Amygdala (tissue), 56 donors: ENCODE measurements at places on chromosomes 5 and 9.
A peak's percentile ranks its signal among the peaks of the same experiment; 100 is the strongest.

- DNase-seq = no peak
These were observed 367.2 kb downstream of the MLLT3 start for GRCh38 chr9:20255052-20255451.

- DNase-seq = no peak
These were observed 208.7 kb upstream of the RAI14 start for GRCh38 chr5:34447424-34447823.

DNA sequence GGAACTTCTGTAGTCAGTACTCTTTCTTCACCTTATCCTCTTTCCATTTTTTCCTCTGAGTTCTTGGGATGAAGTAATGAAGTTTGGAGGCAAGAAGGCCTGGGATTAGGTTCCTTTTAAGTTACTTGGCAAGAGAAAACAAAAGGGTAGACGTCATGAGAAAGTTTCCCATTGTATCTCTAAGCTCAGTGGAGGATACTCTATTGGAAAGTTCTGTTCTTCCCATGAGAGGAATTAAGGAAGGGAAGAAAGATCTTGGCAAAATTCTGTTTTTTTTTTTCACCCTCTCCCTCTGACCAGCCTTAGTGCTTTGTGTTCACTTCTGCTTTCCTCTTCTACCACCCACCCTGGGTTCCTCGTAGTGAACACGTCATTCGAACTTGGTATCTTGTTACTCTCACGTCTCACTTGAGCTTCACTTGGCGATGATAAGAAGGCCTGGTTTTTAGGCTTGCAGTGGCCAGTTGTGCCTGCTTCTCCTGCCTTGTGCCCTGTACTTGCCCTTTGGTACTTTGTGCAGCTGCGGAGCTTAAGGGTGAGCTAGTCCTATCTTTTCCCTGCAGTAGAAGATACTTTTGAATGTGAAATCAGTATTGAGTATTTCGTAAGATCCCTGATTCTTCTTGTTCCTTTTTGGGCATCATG lies 67.0 kb downstream of the ARHGAP26 start:
- DNase-seq = peak; percentile 8

DNA sequence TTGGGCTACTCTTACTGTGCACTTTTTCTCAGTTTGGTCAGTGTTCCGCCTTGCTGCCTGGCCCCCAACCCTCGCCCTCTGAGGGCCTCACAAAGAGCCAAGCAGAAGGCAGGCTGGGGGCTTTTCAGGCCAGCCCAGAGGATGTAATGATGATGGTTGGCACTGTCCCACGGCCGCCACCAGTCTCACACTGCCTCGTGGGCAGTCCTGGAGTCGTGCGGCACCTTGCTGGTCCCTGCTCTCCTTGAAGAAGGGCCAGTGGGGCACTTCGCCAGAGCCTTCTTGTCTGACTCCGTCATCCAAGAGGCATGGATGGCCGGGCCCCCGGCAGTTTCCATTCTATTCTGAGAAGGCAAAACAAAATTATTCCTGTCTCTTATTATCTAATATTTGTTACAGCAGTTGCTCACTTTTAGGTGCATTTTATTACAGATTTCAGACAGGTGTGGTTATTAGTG lies 21.0 kb downstream of the TENT4A start:
- no peak for DNase-seq

DNA sequence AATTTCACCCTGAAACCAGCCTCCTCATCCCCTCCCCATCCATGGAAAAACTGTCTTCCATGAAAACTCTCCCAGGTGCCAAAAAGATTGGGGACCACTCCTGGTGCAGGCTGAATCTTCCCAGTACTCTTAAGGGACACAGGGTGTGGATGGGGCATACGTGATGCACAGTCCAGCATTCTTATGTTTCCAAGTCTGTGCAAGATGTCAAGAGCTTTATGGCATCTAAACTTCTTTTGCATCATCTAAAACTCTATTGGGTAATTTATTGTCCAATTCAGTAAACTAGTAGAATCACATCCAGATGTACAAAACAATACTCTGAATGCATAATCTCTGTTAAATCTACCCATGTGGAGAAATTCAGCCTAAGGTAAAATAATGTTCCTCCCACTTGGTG lies 9.3 kb upstream of the FGD3 start:
- DNase-seq = no peak

DNA sequence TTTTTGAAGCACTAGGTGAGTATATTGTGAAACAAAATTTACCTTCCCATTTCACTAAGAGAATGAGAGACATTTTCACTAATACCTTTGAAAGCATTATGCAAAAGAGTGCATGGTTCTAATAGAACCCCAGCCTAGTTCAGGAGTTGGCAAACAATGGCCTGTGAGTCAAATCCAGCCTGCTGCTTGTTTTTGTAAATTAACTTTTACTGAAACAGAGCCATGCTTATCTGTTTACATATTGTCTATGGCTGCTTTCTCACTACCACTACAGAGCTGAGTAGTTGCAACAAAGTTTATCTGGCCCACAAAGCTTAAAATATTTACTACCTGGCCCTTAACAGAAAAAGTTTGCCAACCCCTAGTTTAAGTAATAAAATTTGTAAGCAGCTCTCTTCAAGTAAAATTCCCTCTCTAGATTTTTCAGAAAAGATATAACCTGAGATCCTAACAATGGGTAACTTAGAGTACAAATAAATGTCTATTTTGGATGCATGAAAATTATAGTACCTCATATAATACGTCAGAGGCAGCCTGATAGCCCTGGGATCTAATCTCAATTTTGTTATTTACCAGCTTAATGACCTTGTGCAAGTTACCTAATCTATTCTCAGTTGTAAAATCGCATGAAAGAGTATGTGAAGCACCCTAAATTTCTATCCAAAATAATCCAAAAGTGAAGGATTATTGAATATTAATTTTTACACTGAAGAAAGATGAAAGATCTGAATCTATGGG lies 50.7 kb upstream of the ARL15 start:
- DNase-seq = no peak

- peak; percentile 27 for DNase-seq
These were observed 54.1 kb downstream of the DUSP1 start for GRCh38 chr5:172716796-172717313.

GRCh38 chr9:101440714-101441230 lies 5.2 kb upstream of the ALDOB start:
- no peak for DNase-seq

GRCh38 chr5:32143617-32144377 lies 30.3 kb downstream of the GOLPH3 start:
- no peak for DNase-seq

- no peak for DNase-seq
These were observed 1045.2 kb downstream of the CDH12 start for GRCh38 chr5:21807953-21808352.

DNA sequence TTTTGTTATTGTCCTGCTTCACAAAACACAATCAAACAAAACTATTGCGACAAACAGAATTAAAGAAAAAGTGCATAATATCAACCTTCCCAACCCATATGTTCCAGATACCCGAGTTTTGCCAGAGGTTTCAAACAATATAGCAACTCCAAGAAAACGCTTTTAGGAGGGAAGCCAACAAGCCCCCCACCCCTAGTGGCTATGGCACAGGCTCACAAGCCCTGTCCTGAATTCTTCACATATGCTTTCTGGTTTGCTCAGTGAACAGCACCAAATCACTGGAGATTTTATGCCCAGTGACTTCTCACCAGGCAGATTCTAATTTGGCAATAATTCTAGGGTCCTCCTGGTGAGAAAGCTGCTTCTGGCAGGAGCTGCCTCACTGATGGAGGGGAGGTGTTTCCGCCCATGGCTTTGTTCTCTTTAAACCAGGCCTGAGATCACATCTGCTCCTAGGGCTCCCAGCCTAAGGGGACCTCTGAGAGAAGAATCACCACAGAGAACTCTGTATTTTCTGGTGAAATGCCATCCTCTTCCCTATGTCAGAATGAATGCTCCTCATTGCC lies 1982.4 kb downstream of the EFNA5 start:
- DNase-seq = no peak

GRCh38 chr5:44885903-44886302 lies 77.2 kb downstream of the MRPS30 start:
- DNase-seq = no peak

DNA sequence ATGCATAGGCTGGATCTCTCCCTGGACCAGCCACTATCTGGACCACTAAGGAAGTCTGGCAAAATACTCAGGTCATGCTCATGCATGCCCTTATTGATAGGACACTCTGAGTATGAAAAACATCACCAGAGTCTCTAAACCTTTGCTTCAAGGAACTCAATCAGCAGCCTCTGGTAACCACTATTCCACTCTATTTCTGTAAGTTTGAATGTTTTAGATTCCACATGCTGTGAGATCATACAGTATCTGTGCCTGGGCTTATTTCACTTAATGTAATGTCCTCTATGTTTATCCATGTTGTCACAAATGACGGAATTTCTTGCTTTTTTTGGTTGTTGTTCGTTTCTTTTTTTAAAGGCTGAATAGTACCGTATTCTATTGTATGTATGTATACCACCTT lies 68.3 kb downstream of the TARS1 start:
- no peak for DNase-seq

DNA sequence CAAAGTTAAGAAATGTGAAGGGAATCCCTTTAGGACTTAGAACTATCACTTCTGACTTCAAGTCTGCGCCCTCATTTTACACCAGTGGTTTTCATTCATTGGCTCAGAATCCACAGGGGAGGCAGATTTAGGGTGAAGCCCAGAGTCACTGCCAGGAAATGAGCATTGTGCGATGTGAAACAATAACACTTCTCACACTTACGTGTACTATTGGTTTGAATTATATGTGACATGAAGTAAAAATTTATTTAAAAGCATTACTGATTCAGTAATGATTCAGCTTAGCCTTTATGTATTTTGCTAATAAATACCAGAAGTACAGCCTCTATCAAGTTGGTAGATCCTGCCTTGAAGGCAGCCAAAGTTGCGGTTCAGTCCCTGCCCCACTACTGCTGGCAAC lies 98.6 kb downstream of the PAM start:
- no peak for DNase-seq

DNA sequence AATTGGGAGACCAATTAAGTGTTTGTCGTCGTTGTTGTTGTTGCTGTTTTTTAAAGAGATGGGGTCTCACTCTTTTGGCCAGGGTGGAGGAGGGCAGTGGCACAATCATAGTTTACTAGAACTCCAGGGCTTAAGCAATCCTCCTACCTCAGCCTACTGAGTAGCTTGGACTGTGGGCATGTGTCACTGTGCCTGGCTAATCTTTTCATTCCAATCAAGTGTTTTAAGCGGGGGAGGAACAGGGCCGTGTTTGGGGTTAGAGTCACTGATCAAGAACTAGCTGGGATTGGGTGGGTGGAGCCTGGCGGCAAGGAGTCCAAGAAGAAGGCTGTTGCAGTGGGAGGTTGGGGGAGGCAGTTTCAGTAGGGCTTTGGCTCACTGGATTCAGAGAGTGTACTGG lies 13.8 kb downstream of the SNX30 start:
- DNase-seq = no peak

- DNase-seq = no peak
These were observed 25.9 kb downstream of the SRP19 start for GRCh38 chr5:112886975-112887374.

DNA sequence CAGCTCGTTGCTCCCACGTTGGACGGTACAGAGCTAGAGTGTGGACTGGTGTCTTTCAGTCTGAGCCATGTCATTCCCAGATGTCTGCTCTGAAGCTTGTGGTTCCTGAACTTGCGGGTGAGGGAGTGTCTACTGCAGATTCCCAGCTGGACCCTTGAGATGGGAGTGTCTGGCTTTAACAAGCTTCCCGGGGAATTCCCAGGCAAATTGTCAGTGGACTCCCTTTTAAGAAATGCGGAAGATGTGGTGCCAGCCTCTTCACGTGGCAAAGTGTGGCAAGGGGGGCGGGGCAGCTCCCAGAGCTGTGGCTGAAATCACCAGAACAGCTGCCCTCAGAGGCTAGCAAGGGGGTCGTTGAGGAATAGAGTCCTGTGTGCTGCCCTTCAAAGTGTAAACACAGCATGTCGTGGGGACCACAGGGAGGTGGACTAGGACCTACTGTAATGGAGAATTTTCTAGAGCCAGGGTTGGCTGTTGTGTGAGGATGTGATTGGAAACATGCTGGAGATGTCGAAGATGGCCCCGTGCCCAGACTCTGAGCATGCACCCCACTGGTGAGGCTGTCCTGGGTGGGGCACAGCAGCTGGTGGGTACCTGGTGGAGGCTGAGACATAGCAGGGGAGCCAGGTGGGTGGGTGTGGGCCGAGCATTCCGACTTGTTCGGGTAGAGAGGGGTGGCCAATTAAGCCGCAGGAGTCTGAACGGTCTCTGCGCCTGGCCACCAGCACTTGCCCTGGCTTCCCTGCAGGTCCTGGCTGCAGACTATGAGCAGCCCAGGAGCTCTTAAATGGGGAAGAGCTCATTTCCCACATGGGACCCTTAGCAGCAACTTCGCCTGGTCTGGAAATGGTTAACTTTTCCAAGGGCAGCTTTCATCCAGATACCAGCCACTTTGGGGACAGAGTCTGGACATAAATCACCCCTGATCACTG lies 37.4 kb downstream of the PRRX2 start:
- no peak for DNase-seq

DNA sequence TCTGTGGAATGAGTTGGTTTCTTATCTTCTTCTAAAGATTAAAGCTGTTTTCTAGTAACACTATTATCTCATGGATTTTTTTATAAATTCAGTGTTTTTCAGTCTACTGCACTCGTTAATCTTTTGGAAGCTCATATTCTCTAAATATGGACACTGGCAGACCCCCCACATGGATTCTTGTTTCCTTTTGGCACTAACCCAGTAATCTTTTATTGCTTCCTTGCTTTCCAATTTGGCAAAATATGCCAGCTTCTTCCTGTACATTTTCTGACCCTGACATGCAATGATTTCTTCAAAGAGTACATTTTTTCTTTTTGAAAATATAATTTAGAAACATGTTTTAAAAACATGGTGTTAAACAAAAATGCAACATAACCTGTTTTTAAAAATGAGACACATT lies 474.2 kb upstream of the FTMT start:
- no peak for DNase-seq

GRCh38 chr9:104944356-104944755 lies 16.4 kb upstream of the ABCA1 start:
- no peak for DNase-seq

DNA sequence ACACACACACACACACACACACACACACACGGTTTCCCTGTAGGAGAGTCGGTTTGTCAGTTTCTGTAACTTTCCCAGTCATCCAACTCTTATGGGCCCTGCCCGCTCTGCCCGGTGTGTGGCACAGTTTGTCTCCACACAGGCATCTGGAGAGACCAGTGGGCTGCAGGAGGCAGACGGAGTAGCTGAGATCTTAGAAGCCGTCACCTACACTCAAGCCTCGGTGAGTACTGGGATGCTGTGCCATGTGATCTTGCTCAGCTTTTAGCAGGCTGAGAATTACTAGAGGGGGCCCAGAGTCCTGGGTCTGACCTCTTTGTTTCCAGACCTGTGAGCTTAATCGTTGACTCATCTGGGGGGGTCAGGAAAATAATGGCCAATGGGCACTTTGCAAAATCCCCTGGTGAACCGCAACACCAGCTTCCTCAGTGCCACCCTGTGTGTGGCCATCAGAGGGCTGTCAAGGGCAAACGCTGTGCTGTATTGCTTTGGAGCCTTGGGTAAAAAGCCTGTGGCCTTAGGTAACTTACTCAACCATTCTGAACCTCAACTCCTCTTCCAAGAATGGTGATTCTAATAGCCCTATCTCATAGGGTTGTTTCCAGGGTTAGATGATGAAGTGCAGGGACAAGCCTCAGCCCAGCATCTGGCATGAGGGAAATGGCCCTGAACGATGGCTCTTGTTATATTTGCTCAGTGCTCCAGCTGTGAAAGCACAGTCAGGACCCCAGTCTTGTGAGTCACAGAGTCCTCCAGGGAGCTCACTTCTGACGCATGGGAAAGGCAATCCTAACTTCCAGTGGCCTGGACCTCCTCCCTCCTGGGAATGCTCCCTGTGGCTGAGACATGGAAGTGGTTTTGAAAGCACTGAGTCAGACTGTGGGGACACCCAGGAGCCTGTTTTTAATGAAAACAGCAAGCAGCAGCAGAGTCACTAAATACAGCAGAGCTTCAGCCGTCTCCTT lies 45.6 kb downstream of the COL15A1 start:
- no peak for DNase-seq
